Activated effector memory CD4-positive, alpha-beta T cell treated with anti-CD3 and anti-CD28 coated beads, Interleukin-2, amount 50 U/mL, for 16 hours (primary cell): ENCODE measurements at places on chromosomes 3 and 15.

DNA sequence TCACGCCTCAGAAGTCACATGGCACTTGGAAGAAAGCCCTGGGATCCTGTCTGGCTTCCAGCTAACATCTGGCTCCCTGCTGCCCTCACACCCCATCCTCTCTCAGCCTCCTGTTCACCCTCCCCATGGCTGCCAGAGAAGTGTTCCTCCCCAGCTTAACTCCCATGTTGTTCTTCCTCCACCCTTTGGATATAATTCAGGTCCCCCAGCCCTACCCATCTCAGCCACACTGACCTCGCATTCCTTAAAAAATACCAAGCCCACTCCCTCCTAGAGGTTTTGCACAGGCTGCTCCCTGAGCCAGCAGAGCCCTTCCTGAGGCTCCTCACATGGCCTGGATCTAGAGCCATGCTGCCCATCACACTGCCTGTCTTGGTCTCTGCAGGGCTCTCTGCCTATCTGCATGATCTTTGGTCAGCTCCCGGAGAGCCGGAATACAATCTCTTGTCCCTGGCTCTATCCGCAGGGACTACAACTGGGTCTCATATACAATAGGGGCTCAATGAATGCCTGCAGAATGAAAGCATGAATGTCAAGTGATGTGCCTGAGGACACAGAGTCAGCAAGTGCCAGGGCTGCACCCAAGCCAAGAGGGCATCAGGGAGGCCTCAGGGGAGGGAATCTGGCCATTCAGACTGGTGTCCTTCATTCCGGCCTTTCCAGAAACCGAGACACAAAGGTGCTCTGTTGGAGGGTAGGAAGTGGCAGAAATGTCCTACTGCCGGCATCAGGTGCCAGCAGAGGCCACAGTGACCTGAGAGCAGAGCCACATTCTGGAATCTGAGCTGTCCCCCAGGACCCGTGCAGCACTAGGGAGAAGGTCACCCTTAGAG is 3.8 kb upstream of the TKT start:
- DNase-seq = no peak

DNA sequence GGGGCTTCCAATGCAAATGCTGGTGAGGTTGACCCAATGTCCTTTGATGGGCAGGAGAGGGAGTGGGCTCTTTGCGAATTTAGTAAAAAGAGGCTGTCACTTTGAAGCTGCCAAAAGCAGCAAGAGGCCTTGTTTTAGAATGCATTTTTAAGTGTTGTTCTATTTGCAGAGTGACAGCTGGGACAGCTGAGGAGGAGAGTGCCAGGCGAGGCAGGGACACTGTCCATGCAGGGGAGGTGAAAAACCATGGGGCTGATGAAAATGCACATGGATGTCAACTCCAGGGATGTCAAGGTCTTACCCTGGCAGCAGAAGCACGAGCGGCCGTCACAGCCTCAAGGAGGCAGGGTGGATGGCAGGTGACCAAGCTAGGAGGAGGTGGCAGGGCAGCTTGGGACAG is 279.8 kb downstream of the ADAMTS17 start:
- no peak for DNase-seq

DNA sequence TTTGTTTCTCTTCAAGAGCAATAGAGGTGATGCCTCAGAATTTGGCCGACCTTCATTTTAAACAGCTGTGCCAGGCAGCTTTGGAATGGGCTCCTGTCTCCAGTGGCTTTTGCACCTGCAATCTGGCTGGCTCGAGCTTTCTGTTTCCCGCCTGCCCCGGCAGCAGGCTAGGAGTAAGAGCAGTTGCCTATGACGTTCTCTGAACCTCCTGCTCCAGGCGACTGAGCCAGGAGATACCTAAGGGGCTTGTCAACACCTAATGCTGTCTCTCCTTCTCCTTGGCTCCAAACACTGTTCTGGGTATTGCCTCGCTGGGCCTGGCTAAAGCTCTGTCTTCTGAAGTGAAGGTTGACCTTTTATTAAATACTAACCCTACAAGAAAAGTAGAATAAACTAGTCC is 229.9 kb downstream of the LRRN1 start:
- no peak for DNase-seq

DNA sequence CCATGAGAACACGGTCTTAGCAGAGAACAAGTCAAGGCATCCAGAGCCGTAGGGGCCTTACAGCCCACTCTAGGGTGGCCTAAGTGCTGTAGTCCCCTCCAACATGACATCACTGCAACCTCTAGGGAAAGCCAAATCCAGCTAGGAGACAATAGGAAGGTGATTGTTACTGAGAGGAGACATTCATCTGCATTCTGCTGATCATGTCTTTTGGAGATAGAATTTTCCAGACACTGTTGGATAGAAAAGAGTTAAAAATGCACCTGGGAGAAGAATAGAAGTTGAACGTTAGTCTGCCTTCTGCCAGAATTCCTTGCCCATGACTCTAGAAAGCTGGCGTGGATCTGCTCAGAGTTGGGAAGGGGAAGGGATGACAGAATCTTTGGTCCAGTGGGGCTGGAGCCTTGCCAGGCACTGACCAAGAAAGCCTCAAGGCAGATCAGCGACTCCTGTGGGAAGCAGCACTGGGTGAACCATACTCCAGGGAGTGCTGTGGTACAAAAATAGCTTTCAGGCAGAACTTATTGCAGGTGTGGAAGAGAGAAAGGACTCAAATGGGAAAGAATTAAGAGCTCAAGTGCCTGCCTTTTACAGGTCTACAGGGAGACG is 44.8 kb upstream of the RAF1 start:
- DNase-seq = no peak

DNA sequence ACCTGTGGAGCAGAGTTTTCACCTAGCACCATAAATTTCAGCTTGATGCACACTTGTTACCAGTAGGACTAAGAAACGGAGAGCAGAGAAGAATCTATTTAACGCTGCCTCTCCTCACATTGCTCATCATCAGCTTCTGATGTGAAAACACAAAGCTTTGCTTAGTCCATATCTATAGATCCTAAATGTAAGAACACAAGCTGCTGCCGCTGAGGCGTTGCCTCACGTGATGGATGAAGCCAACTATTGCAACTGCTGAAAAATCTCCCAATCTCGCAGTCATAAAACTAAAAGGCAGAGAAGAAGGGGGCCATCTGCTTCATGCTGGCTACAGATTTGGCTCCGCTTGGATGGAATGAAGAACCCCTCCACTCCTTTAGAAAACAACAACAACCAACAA is 42.7 kb downstream of the CADPS start:
- no peak for DNase-seq

GRCh38 chr3:38349684-38350359 is 3.2 kb downstream of the XYLB start:
- DNase-seq = no peak

- no peak for DNase-seq
These were observed 317.7 kb upstream of the TPRG1 start for GRCh38 chr3:188853856-188854771.

DNA sequence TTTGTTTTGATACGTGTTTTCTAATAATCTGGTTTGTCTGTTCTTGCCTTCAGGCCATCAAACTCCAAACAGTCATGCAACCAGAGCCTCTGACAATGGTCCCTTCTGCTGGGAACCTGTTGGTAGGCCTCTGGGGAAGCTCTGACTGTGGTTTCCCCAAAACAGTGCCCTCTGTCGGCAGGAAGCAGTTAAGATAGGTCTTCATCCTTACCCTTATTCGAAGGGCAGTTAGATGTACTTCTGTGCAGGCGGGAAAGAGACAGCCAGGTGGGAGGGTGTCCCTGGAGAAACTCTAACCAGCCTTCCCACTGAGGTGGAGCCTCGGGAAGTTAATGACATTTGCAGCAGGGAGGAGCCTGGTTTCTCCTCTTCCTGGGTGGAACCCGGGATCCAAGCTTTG is 81.6 kb upstream of the CHMP2B start:
- no peak for DNase-seq

- no peak for DNase-seq
These were observed 5.2 kb downstream of the WNT5A start for GRCh38 chr3:55481744-55482495.

GRCh38 chr3:125212091-125212508 is 448 bp downstream of the SLC12A8 start:
- no peak for DNase-seq

- DNase-seq = no peak
These were observed 107.8 kb downstream of the ZIC4 start for GRCh38 chr3:147298511-147298982.

DNA sequence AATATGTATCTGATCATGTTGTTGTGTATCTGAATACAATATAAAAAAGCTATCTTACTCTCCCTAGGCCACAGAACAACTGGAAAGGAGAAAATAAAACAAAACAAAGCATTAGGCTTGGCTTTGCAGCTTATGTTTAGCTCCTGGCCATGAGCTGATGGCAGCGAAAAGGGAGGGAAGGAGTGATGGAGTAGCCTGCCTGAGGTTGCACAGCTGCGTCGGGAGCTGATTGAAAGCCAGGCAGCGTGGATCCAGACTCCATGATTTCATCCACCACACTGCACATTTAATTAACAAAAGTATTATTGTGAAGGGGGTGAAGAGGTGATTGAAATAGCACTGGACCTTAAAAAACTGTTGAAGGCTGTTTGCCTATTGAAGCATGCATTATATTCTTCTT is 212.2 kb downstream of the GABRG3 start:
- DNase-seq = no peak

GRCh38 chr3:126098391-126098858 is 14.5 kb upstream of the SLC41A3 start:
- DNase-seq = no peak

GRCh38 chr3:117809186-117810081 is 1099.9 kb downstream of the TUSC7 start:
- DNase-seq = no peak

- no peak for DNase-seq
These were observed 394.0 kb downstream of the FOXP1 start for GRCh38 chr3:71189480-71189879.

- DNase-seq = no peak
These were observed 54.2 kb upstream of the AMOTL2 start for GRCh38 chr3:134428401-134428800.

DNA sequence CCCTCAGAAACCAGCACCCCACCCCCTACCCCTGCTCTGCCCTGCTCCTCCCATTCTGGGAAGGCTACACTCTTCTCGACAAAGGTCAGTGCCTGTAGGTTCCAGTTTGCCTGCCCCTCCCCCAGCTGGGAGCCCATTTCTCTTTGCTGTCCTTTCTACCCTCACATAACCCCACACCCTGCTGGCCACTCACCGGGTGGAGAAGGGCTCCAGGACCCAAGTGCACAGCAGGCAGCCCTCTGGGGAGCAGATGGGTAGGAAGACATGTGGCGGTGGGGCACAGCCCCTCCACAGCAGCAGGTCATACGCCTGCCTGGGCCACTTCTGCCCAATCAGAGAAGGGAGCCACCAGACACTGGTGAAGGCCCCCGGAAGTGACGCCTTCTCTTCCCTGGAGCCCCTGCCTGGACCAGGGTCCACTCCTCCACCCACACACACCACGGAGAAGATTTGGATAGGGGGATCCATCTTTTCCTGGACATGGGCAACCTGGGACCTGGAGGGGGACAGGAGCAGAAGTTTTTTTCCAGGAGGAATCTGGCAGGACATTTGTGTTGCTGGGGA is at the start of gene THPO:
THPO (minus strand) TSS at position 326 of the 564 bp plus-strand sequence. CDS start 1,948 bp downstream, outside the sequence.
- DNase-seq = no peak

GRCh38 chr3:55343486-55344357 is 143.4 kb downstream of the WNT5A start:
- DNase-seq = no peak

- no peak for DNase-seq
These were observed 81.4 kb downstream of the TM4SF4 start for GRCh38 chr3:149555927-149556326.

DNA sequence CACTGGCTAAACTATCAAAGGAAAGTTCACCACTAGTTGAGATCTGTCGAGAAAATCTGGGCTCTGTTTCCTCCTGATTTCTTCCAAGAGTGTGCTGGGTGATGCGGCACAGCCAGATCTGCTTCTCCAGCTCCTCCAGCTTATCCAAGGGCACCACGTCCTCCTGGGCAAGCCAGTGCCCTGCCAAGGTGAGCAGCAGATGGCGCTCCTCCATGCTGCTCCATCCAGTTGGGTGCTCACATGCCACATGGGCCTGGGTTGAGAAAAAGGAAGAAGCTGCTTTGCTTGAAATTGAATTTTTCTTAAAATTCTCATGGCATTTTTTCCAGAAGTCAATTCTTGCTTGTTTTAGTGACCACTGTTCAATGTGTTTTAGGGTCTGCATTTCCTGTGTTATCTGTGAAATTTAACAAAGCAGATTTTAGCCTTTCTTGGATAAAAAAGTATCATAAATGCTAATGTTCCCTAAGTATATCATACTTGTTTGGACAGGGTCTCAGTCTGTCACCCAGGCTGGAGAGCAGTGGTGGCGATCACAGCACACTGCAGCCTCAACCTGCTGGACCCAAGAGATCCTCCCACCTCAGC is 47.3 kb downstream of the EIF3J start:
- DNase-seq = peak; percentile 85

- no peak for DNase-seq
These were observed 208.8 kb downstream of the SV2B start for GRCh38 chr15:91308855-91309254.

- DNase-seq = no peak
These were observed 129.6 kb downstream of the ALCAM start for GRCh38 chr3:105496343-105496742.

GRCh38 chr15:58595516-58596263 is 153.8 kb downstream of the ADAM10 start:
- DNase-seq = no peak

GRCh38 chr3:106431721-106432120 is 562.9 kb upstream of the CBLB start:
- no peak for DNase-seq

GRCh38 chr3:81459733-81460132 is 301.7 kb downstream of the GBE1 start:
- DNase-seq = no peak

- no peak for DNase-seq
These were observed 49.1 kb downstream of the DNASE1L3 start for GRCh38 chr3:58161435-58162398.

GRCh38 chr15:69624155-69624520 is 171.5 kb downstream of the RPLP1 start:
- no peak for DNase-seq

- no peak for DNase-seq
These were observed 547.8 kb upstream of the TBL1XR1 start for GRCh38 chr3:177744873-177745606.

DNA sequence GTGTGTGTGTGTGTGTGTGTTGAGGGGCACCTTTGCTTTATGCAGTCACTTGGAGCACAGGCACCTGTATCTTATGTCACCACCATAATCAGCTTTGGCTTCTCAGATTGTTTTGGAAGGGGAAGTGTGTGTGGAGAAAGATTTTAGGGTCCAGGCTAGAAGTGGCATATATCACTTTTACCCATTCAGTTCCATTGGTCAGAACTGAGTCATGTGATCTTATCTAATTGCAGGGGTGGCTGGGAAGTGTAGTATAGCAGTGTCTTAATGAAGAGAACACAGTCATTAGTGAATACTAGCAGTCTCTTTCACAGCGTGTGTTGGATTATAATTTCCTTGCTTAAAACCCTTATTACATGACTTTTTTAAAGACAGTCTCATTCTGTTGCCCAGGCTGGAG is 20.6 kb downstream of the NCK1 start:
- DNase-seq = no peak

- no peak for DNase-seq
These were observed 52.9 kb upstream of the DYNC1LI1 start for GRCh38 chr3:32623532-32623931.
